Bronchial epithelial cell (primary cell): ENCODE measurements at places on chromosomes 5 and 9.

DNA sequence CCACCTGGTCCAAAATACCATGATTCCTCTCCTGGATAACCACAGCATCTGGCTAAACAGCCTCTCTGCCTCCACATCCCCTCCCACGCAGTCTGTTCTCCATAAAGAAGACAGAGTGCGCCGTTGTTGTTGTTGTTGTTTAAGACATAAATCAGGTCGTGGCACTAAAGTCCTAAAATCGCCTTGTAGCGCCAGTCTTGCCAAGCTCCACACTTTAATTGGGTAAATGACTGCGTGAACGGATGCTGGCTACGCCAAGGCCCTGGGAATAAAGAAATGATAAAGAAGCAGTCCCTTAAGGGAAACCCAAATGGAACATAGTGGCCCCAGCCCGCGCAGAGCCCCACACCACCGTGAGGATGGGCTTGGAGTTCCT, 364 bp upstream of the SFXN1 start:
- no peak for DNase-seq

DNA sequence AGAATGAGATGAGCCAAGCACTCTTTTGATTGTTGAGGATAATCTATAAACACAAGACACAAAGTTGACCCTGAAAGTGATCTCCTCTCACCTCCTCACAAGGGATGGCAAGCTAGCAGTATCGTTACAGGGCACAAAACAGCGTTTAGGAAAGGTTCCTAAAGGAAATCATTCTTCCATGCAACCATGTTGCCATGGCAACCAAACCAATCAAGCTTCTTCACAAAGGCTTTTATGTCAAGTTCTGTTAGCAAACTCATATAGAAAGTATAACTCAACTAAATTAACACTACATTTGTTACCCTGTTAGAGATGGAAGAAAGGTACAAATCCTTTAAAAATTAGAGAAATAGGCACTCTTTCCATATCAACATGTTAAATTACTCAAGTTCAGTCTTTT, 1016.8 kb upstream of the DMAC1 start:
- DNase-seq, result no peak

DNA sequence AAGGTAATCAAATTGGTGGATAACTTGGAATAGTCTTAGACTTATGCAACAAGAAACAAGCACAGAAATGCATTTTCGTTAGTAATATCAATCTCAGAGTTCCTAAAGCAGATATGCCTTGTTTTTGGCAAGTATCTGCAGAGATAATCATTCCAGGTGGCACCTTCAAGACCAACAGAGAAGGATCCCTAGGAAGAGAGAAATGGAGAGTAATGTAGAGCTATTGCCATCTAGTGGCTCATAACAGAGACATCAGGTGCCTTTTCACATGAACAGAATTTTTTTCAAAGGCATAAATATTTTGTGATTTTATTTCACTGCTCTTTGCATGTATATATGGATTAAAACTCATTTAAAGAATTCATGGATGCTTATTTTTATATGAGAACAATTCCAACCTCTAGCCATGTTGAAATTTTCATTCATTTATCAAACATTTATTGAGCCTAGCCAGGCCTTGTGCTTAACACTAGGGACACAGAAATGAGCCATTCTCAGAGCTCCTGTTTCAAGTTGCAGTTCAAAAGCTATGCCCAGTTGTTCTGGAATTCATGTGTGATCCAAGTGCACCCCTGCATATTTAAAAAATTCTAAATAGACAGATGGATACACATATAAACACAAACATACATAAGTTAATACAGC, 117.5 kb upstream of the OR13F1 start:
- DNase-seq, result peak; percentile 54

- DNase-seq, result peak; percentile 52
Observed at GRCh38 chr5:78795757-78796156, 147.2 kb upstream of the LHFPL2 start.

- DNase-seq, result peak; percentile 77
Observed at GRCh38 chr9:20205821-20206220, 416.5 kb downstream of the MLLT3 start.

- DNase-seq, result peak; percentile 83
Observed at GRCh38 chr9:27784847-27785713, 211.8 kb upstream of the C9orf72 start.
